ENCODE measurements at places on chromosomes 13 and 19. TPM values are rescaled to one million over a fixed set of nuclear protein-coding genes. Genes with fewer than 3 reads are reported as not detected.
A peak's percentile ranks its signal among the peaks of the same experiment; 100 is the strongest.

Gene GPC5
- total RNA-seq, result 1.7 TPM

Gene CYP4F12
- total RNA-seq, result 76.1 TPM

Gene NUCB1
- 151 TPM for total RNA-seq

Gene TNFRSF19
- 10.3 TPM for total RNA-seq

Gene IL12RB1
- not detected for total RNA-seq

Gene NLRP7
- total RNA-seq, result not detected

- no peak for DNase-seq
Measured at GRCh38 chr19:16462757-16463250, 9.0 kb downstream of the EPS15L1 start.

GRCh38 chr19:28426730-28427225 is 786.2 kb downstream of the UQCRFS1 start:
- DNase-seq, result no peak

- no peak for DNase-seq
Measured at GRCh38 chr19:39109641-39110040, 15.9 kb upstream of the PAK4 start.

GRCh38 chr19:31074199-31075125 is 274.8 kb downstream of the TSHZ3 start:
- no peak for DNase-seq

GRCh38 chr13:35347679-35348205 is 128.7 kb downstream of the MAB21L1 start:
- no peak for DNase-seq

GRCh38 chr13:96681766-96682165 is 312.5 kb downstream of the OXGR1 start:
- no peak for DNase-seq

DNA sequence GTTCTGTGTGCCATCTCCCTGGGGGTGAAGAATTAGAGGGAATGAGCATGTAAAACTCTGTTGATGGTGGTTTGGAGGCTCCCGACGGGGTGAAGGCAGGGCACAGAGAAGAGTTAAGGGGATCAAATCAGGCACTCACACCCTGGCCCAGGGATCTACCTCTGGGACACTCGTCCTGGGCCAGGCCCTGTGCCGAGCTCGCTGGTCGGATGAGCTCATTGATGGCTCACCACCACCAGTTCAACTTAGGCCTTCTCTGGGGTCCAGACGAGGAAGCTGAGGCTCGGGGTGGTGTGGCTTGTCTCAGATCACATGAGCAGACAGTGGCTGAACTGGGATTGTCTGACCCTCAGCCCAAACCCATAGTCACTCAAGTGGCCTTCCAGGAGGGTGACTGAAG is 1.6 kb downstream of the NACC1 start:
- DNase-seq, result no peak

GRCh38 chr13:113730258-113730691 is 28.8 kb upstream of the TMEM255B start:
- no peak for DNase-seq

- DNase-seq, result no peak
Measured at GRCh38 chr13:39144941-39145533, 106.8 kb downstream of the NHLRC3 start.

- no peak for DNase-seq
Measured at GRCh38 chr13:82947191-82947621, 935.1 kb downstream of the SLITRK1 start.

GRCh38 chr13:100707818-100708740 is 33.5 kb upstream of the TMTC4 start:
- DNase-seq, result no peak

DNA sequence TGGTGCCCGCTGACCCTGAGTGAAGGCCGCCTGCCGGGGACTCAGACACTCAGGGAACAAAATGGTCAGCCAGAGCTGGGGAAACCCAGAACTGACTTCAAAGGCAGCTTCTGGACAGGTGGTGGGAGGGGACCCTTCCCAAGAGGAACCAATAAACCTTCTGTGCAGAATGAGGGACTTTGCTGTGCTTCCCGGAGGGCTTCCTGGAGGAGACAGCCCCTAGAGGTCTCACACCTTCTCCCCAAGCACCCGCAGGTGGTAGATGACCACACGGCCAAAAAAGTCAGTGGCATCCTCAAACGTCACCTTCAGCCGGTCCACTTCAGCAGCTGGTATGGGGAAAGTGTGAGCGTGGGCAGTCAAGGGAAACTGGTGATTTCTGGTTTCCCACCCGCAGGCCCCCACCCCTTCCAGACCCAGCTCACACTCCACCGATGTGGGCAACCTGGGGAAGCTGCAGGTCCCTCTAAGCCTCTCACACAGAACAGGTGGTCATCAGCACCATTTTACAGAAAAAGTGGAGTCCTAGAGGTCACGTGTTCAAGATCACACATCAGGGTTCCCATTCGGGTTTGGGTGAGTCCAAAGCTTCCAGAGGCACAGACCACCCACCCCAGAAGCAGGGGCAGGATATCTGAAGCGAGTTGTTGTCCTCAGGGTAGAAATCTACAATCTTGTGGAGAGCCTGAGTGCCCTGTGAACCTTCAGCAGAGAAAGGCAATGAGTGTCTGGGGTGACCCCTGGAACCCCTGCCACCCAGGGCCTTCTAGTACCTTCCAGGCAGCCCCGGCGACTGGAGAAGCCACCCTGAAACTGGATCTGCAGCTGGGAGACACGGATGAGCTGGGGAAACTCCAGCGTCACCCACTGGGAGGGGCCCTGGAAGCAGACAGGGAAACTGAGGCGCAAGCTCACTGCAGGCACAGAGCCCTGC is 1.2 kb downstream of the NR2C2AP start:
- DNase-seq, result peak; percentile 85

All from vagina (tissue), 2 donors.